Stimulated activated CD4-positive, alpha-beta T cell treated with anti-CD3 and anti-CD28 coated beads, Interleukin-12 subunit alpha, Interleukin-12 subunit beta, amount 100 ng/mL, for 48 hours (primary cell): ENCODE measurements at places on chromosomes 3 and 15.

DNA sequence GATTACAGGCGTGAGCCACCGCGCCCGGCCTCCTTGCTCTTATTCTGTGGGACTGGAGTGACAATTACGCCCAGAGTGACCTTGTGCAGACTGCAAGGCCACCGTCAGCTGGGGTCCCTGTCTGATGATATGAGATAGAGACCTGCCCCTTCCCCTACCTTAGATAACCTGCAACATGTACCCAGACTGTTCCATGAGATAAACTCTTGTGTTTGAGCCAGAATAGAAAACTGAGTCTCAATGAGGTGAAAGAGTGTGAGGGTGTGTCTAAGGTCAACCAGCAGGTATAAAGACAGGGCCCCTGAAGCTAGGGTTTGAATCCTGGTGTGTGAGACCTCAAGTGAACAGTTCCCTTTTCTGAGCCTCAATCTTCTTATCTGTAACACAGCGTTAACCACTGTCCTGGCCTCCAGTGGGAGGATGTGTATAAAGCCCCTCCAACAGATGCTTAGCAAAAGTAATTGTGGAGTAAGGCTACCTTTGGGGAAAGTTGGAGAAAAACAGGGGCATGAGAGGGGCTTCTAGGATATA, 6.0 kb downstream of the TADA3 start:
- DNase-seq: no peak

DNA sequence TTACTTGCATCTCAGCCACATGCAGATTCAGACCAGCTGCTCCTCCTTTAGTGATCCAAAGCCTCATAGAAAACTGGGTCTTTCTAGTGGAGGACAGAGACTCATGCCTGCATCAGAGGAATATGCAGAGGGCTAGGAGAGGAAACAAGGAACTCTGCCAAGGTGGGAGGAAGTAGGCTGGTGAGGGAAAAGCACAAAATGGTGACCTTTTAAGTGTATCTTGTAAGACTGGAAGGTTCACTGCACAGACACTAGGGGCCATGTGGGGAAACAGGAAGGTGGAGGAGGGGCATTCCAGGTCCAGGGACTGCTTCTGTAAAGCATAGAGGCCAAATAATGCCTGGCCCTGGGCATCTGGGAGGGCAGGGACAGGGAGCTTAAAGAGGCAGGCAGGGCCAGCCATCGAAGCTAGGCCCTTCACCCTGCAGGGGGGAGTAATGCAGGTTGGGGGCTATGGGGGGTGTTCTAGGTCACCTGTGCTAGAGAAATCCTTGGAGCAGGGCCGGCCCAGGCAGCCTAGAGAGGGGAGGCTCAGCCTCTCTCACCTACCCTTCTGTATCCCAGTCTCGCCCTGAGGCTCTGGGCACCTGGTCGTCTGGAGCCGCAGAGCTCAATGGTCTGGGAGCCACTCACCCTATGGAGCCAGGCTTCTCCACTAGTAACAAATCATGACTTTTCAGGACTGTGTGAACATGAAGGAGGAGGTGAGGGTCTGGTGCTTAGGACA, 117.7 kb downstream of the DNAJB8 start:
- no peak for DNase-seq

DNA sequence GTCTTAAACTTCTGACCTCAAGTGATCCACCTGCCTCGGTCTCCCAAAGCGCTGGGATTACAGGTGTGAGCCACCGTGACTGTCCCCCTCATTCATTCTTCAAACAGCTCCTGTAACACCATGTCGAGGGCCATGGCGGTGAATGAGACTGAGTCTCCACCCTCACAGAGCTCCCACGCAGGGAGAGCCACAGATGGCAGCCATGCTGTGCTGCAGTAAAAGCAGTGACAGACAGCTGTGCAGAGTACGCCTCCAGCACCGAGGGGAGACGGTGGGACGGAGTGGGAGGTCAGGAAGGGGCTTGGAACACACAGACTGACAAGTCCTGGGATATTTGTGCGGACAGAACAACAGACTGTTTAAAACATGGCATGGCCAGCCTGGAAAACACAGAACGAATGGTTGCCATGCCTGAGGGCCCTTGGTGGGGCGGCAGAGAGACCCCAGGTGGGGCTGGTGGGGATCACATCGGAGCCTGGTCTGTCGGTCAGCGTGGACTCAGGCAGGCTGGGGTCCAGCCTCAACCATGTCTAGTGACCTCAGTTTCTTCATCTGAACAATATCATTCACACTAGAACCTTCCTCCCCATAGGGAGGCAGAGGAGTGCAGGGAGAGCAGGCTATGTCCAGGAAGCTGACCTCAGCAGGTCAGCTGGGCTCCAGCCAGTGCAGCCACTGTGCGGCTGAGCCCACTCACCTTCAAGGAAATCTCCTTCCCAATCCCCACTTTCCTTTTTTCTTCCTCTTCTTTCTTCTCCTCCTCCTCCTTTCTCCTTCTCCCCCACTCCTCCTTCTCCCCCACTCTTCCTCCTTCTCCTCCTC, 20.6 kb upstream of the LCTL start:
- no peak for DNase-seq

DNA sequence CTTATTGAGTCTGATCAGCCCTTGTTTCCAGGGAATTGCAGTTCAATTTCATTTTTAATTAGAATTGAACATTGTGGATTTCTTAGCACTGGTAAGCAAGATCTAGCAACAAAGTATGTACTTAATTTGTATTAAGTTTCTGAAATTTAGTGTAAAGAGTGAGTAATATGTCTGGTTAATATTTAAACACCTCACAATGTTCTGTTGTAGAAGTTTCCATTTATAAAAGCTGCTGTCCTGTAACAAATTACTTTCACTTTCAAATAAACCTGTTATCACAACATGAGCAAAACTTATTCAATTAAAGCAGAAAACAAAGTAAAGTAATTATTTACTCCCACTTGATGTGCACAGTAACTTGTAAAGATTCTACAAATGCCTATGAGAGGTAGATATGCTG, 448.5 kb downstream of the NAALADL2 start:
- no peak for DNase-seq

GRCh38 chr3:193983846-193984818, 151.8 kb upstream of the HES1 start:
- no peak for DNase-seq

DNA sequence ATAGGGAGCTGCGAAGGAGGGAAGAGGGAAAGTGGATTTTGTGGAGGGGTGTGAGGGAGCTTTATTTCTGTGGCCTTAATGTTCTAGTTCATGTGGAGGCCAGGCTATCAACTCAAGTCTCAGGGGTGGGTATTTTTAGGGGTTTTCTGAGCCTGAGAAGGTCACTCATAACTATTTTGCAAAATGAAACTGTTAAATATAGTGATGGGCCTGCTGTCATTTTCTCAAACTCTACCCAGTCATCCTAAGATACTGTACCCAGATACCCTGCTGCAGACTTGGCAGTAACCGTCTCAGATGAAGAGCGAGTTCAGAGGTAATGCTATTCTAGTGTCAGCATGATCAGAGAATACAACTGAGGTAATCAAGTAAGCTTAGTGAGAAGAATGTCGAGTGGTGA, 545.0 kb upstream of the TBL1XR1 start:
- DNase-seq: no peak

DNA sequence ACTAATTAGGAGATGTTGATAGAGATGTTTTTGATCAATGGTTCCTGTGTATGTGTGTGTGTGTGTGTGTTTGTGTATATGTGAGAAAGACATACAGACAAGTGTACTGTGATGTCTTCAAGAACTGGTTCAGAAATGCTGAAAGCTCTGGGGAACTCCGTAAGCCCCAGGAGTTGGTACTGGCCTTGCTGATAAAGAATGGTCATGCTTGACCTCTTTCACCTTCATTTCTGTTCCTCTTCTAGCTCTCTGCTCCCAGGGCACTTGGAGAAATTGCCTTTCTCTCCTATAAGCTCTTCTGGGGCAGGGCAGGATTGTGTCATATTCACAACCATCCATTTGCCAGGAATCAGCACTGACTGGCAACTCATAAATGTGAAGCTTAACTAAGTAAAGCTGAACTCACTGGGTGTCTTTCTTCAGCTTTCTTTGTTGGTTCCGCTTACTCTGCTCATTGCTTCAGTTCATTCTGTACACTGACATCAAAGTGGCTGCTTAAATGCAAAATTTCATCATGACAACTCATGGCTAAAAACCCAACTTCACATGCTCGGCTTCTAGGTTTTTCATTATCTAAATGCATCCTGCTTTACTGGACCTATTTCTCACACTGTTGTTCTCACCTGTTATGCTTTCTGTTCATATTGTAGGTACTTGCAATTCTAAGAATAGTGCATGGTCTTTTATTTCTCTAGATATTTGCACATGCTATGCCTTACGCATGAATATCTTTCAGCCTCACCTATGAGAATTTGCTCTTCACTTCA, 162.1 kb upstream of the LYSMD4 start:
- DNase-seq: no peak
